ENCODE measurements at places on chromosomes 12 and 14. TPM values are rescaled to one million over a fixed set of nuclear protein-coding genes. Genes with fewer than 3 reads are reported as not detected.

DNA sequence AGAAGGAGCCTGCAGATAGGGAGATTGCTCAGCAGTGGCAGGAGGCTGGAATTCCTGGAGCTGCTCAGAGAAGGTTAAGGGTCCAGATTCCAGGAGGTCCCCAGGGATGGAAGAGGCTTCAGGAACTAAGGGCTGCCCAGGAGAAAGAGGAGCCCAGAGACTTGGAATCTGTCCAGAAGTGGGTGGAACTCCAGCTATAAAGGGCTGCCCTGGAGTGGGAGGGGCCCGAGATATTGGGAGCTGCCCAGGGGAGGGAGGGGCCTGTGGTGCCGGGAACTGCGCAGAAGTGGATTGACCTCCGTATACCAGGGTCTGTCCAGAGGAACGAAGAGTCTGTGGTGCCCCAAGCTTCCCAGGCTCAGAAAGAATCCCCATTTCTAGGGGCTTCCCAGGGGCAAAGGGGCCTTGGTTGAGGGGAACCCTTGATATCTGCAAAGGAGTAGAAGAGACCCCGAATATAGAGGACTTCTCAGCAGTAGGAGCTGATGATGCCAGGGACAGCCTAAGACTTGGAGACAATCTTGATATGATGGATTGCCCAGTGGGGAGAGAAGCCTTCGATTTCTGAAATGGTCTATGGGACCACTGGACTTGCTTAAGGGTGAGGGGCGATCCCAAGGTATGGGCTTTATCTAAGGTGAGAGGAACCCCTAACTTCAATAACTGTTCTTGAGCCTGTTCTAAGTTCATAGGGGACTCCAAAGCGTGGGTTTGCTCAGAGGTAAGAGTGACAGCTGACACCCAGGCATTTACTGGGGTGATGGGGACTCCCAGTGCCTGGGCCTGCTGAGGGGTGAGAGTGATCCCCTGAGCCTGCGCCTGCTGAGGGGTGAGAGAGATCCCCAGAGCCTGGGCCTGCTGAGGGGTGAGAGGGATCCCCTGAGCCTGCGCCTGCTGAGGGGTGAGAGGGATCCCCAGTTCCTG, 45.0 kb downstream of the FAM186A start:
- no peak for DNase-seq

DNA sequence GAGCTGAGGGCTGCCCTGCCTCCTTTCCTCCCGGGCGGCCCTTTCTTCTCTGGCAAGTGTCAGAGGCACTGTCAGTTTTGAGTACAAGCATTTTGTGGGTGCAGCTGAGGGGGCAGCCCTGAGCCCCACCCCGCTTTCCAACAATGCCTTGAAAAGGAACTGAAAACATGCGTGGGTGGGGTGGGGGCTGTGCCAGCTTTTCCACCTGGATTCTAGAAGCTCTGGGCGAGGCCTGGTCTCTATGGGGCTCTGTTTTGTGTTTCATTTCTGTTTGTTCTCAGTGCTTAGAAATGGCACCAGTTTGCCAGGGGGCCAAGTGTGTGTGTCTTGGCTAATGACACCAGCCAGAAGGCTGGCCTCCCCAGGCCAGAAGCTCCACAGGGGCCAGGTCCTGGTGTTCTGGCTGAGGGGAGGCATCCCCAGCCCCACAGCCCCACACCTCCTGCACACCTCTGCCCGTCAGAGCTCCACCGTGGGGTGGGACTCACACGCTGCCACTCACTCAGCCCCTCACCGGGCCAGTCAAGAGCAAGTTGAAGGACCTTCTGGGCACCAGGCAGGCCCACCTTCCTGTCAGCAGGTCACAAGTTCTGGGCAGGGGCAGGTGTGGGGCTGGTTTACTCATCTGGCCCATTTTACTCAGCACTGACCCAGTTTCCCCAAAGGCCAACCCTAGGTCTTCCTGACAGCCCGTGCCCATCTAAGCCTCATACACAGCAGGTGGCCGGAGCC, 155.1 kb downstream of the CALM1 start:
- no peak for DNase-seq

The SLC25A21 gene
- 2.0 TPM for total RNA-seq

DNA sequence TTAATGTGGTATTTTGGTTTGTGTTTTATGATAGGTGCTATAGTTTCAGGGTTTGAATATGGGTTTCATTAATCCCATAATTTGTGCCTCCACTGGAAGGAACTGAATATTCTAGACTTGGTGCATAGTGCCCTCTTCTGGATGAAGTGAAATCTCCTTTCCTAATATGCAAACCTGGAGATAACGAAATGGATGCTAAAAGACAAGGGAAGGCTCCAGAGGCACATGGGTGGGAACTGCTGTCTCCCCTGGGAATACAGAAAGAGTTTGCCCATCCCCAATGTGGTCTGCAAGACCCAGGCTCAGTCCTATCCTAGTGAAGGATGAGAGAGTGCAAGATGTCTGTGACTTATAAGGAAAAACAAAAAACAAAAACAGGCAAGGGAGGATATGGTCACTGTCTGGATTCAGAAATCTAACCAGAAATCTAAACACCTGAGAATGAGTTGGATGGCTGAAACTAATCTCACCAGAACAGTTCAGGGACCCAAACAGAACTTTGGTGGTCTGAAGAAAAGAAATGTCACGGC, 142.3 kb upstream of the TMPO start:
- DNase-seq: peak; percentile 64

DNA sequence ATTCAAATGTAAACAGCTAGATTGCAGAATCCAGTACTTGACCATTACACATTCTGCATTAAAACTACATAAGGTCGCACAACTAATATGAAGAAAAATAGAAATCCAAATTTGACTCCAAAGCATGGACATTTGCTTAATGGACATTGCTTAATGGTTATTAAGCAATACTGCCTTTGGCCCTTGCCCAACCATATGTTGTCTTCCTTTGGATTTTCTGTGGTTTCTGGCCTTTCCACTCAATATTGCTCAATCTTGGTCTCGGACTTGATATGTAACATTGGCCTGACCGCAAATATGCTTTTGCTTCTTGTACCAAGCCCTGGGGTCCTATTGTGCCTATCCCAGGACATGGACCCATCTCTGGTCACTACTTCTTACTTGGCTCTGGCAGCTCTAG, 67.2 kb downstream of the PTPRR start:
- DNase-seq: no peak

DNA sequence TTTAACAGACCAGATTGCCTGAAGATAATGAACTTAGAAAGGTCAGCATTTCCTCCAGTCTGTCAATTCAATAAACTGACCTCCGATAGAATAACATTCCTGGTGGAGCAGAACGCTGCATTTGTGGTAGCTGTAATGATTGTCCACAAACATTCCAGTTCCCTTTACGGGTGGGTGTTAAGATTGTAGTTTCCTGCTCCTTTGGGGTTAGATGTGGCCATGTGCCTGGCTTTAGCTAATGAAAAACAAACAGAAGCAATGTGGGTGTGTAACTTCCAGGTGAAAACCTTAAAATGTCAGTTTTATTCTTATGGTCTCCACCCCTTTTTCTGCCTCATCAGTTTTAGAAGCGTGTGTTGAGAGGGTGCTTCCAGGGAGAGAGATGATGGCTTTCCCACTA, 217.3 kb upstream of the CRY1 start:
- DNase-seq: no peak

GRCh38 chr12:105107171-105107493, 399 bp upstream of the WASHC4 start:
- DNase-seq: peak; percentile 44

GRCh38 chr14:50762931-50763300, 68.0 kb downstream of the NIN start:
- no peak for DNase-seq

The CELA1 gene
- total RNA-seq: not detected

The POTEM gene
- not detected for total RNA-seq

- DNase-seq: no peak
These were observed 97.6 kb upstream of the FOXN3 start for GRCh38 chr14:89514601-89515000.

The SPIC gene
- not detected for total RNA-seq

GRCh38 chr12:14802247-14802646, 1.0 kb downstream of the WBP11 start:
- no peak for DNase-seq

The TSPAN19 gene
- total RNA-seq: 0.10 TPM

DNA sequence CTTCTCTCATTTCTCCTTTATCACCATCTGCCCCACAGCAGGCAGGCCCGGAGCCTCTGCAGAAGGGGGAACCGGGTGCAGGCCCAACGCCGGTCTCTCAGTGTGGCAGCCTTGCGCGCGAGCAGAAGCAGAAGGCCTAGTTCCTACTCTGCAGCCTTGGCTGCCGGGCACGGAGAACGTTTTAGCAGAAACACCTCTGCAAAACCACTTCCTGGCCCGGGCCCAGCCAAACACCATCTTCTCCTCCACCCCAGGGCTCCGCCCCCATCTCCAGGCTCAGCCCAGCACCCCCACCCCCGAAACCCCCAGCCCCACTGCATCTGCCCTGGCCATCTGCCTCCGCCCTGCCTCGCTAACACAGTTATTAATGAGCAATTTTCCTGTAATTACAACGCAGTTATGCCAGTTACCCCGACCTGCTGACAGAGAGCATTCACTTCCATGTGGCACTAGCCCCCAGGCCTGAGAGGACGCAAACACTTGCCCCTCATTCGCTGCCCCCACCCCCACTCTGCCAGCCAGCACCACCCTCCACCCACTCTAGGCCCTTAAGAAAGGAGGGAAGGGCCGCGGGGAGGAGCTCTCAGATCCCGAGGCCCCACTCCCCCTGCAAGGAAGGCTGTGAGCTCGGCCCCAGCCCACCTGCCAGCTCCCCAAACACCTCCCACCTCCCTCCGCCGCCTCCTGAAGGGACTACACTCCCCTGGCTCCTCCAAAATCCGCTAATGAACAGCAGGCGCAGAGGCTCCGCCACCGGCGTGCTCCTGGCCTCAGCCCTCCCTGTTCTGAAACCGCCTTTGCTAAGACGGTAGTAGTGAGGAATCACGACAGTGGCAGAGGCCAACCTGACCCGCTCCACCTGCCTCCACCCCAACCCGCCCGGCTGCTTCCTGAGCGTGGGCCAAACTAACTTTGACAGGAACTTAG, 44.7 kb upstream of the FBRSL1 start:
- no peak for DNase-seq

GRCh38 chr12:96445691-96446583, 43.4 kb upstream of the CFAP54 start:
- DNase-seq: peak; percentile 37

The MYL2 gene
- total RNA-seq: not detected

All from NCI-H460 (cell line).